ENCODE measurements at places on chromosomes 4 and X.

GRCh38 chr4:128006592-128006991, 41.4 kb downstream of the ABHD18 start:
- no peak for DNase-seq

DNA sequence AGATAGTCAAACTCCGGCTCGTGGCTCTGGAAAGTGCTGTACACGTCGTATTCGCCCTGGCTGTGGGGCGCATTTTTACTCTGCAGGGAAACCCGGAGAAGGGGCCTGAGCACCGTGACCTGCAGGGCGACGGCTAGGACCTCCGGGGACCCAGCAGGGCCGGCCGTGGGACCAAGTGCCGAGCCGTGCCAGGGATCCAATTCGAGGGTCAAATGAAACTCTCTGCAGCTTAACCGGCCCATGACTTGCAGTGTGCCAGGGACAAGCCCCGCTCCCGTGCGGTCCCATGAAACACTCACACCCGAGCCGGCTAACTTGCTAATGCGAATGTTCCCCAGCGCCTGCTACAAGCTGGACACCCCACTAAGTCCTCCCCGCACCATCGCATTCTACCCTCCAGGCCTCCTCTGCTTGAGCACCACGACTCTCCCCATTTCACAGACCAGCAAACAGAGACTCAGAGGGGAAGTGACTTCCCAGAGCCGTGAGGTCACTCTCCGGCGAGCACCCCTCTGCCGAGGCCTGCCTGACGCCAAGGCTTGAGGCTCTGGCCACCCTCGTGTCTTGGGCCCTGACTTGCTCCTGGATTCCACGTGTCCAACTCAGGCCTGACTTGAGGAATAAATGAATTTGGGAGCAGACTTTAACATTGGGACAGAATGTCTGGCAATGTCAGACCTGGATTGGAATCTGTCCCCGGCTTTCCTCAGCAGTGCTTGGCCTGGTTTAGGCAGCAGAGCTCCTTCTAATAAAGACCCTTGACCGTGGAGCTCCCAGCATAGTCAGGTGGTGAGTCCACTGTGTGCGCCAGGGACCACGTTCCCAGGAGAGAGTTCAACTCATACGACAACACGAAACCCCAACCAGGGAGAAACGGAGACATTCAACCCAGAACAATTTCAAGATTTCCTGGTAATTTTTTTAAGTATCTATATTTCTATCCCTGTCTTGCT, 93.6 kb downstream of the PPP2R2C start:
- no peak for DNase-seq

- no peak for DNase-seq
Observed at GRCh38 chr4:76195326-76195725, 18.3 kb downstream of the SCARB2 start.

DNA sequence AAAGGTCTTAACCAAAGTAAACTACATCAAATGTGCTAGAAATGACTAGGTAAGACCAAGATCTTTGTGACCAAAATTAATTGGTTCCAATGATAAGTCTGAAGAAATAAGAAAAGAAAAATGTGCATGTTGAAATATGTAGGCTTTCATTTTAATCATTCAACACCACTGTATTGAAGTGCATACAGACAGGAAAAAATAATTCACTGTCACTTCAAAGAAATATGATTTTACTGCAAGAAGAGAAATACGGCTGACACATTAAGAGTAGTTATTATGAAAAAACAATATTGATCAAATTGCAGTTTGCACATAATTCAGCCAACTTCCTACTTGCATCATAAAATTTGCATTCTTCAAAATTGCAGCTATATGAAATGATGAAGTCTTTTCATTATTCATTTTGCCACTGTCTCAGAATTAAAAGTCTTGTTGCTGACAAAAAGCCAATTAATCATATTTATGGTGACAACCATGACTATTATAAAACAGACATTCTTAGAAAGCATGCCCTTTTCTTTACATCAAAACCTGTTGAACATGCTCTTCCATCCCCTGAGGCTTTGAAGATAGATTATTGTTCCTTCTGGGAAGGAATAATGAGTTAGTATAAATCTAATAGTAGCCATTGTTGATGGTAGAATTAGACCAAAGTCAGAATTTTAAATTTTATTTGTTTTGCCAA, 405.9 kb upstream of the MAD2L1 start:
- DNase-seq = no peak

DNA sequence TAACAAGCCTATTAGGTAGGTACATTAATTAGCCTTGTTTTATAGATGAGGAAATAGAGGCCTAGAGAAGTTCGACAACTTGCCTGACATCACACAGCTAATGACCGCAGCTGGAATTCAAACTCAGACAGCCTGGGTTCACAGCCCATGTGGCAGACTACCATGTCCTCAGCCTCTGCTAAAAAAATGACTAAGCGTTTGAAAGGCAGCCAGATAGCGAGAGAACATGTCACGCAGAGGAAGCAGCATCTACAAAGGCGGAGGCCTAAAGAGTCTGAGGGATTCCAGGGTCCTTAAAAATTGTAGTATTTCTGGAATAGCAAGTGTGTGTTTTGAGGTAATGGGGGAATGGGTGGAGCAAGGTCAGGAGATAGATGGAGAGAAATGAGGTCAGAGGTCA, 33.2 kb upstream of the BMP15 start:
- DNase-seq = no peak

DNA sequence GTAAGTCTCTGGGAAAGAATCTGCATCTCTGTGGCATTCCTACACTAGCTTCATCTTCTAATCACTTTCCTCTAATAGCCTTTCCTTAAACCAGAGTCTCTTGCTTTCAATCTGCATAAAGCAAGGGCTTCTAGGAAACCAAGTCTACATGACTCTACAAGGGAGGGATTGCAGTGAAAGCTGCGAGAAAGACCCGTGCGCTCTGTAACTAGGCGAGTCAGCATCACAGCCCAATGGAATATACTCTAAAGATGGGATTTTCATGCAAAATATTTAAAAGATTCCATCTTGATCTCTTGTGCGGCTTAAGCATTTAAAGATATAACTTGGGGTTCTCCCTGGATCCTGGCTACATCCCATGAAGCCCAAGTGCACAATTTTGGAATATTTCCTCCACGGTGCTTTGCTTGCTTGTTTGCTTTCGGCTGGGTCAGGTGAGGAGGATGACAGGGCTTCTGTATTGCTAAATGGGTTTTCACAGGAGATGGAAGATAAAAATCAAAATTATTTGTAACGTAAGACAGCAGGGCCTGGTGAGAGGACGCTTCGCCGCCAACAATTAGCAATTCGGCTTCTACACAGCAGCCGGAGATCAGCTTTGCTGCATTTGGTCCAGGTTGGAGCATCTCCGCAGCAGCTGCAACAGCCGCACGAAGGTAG, 687 bp upstream of the GRIA2 start:
- DNase-seq = no peak

- no peak for DNase-seq
Observed at GRCh38 chr4:139844057-139844456, 178.4 kb downstream of the MGST2 start.

- DNase-seq = no peak
Observed at GRCh38 chr4:68732653-68733466, 62.4 kb upstream of the UGT2B15 start.
